CD4-positive, alpha-beta T cell treated with Interleukin-12 subunit alpha and Interleukin-12 subunit beta, for 1 hour (primary cell): ENCODE measurements at places on chromosomes 12 and 14.
A peak's percentile ranks its signal among the peaks of the same experiment; 100 is the strongest.

DNA sequence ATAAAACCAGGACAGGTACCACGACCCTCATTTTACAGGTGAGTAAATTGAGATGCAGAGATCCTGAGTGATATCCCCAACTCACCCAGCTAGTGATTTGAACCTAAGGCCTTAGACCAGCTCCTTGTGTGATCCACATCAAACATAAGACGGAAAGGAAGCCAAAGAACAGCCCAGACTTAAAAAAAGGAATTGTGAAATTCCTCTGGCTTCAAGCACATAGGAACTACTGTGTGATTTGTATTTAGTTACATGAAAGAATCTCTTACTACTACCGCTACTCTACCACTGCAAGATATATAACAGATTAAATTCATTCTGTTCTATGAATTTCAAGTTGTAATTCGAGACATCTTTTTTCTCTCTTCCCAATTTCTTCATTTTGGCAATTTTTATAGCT lies 10.5 kb downstream of the E2F7 start:
- no peak for DNase-seq

- DNase-seq, result no peak
Observed at GRCh38 chr12:93707836-93708235, 30.7 kb downstream of the CRADD start.

DNA sequence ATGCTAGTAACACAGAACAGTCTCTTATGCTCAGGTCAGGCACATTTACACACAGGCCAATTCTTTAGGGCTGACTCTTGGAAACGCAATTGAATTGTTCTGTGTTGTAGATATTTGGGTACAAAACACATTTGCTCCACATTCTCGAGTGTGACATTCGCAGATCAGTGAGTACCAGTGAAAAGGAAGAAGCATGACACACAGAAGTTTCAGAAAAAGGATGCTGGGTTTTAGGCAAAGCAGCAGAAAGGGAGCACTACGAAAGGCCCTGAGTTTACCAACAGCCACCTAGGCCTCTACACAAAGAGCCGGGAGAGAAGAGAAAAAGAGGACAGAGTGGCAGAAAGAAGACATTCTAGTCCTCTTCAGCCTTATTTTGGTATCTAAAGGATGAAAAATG lies 254.4 kb upstream of the BTG1 start:
- peak; percentile 22 for DNase-seq

DNA sequence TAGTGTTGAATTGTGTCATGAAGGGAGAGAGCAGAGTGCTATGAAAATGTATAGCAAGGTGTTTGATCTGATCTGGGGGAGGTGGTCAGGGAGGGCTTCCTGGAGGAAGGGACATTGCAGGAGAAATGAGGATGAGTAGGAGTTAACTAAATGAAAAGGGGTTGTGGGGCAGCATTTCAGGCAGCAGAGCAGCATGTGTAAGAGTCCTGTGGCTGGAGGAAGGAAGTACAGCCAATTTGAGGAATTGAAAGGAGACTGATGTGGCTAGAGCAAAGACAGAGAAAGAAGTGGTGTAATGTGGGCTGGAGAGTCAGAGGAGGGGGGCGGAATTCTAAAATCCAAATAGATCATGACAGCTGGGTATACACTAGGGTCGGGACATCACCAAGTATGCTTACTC lies 20.5 kb downstream of the NPC2 start:
- no peak for DNase-seq

DNA sequence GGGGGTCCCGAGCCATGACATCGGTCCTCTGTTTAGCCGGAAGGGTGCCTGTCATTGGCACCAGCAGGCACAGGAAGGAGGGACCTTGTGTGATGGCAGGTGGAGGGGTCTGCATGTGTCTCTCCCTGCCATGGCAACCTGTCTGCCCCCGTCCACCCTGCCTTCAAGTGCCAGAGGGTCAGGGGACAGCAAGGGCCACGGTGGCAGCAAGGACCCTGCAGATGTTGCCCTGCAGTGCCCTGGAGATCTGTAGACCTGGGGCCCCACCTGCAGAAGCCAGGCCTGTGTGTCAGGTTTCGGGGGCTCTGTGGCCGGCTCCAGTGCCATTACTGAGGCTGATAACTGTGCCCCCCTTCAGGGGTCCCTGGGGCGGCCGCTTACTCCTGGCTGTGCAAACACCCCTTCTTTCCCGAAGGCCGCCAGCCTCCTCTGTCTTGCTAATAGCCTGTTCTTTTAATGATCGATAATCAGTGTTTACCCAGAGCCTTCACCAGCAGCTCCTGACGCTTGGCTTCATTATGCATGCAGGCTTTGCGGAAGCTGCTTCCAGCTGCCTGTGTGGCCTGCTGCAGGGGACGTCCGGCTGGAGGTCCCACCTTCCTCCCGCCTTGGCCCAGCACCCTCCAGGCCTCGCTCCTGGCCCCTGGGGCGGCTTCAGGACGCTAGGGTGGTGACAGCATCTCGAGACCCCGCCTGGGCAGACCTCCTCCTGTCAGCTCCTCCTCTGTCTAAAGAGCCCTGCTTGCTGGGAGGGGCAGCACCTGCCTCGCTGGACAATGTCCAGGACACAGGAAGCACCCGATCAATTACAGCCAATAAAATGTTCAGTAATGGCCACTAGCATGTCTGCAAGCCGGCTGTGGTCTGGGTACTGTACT lies 153.0 kb downstream of the KIF26A start:
- no peak for DNase-seq

DNA sequence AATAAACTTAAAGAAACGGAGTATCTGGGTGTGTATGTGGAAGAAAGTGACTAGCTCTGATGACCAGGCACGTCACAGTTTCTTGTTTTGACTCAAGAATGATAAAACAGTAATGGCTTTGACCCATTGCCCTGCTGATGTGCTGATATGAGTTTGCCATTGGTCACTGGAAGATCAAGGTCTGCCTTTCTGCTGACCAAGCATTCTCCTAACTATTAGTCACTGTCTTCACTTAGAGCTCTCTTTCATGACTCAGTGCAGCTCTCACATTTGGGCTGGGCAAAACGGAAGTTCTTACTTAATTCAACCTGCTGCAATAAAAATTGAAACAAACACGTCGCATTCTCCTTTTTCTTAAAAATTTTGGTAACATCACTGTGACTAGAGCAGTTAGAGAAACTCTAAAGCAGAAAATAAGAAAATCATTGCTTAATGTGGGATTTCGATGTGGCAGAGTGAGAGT lies 366.7 kb downstream of the BTG1 start:
- DNase-seq, result peak; percentile 66

DNA sequence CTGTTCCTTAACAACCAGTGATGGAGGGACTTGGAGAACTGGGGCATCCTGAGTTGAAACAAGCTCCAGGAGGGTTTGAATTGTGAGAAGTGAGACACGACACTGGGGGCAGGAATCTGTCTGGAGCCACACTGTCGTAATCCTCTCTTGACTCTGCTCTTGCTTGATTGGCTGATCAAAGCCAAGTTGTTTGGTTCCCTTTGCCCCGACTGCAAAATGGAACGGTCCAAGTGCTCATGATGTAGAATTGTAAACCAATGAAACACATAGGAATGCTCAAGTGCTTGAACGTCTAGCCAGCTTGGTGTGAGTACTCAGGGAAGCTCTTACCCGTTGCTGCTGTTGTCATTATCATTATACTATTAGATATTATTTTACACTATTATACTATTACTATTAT lies 98.1 kb downstream of the TMEM132C start:
- no peak for DNase-seq

- no peak for DNase-seq
Observed at GRCh38 chr14:38209572-38210557, 2.2 kb downstream of the SSTR1 start.

GRCh38 chr14:71713451-71713850 lies 218.8 kb upstream of the RGS6 start:
- DNase-seq, result no peak

- DNase-seq, result no peak
Observed at GRCh38 chr12:51829011-51829481, 19.5 kb downstream of the FIGNL2 start.
